ENCODE measurements at places on chromosomes 11 and 22.

- no peak for DNase-seq
These were observed 117.3 kb downstream of the PARVA start for GRCh38 chr11:12494699-12495098.

DNA sequence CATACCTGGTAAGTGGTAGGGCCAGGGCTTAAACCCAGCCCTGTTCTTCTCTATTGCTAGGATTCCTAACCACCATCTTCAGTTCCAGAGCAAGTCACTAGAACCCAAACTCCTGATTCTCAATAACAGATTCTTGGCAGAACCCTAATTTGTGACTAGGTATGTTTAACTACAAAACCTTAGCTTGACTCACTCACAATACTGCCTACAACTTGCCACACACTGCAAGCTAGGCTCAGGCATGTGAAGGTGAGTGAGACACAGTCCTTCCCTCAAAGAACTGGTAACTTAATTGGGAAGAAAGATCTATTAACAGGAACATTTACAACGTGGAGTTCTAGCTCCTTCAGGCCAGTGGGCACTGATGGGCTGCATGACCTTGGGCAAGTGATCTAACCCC is 14.5 kb upstream of the AMOTL1 start:
- DNase-seq = no peak

GRCh38 chr11:107272561-107272960 is 185.1 kb downstream of the CWF19L2 start:
- no peak for DNase-seq

GRCh38 chr11:86570020-86570419 is 102.4 kb downstream of the ME3 start:
- DNase-seq = no peak

- no peak for DNase-seq
These were observed 3.3 kb downstream of the SPI1 start for GRCh38 chr11:47375020-47375419.

DNA sequence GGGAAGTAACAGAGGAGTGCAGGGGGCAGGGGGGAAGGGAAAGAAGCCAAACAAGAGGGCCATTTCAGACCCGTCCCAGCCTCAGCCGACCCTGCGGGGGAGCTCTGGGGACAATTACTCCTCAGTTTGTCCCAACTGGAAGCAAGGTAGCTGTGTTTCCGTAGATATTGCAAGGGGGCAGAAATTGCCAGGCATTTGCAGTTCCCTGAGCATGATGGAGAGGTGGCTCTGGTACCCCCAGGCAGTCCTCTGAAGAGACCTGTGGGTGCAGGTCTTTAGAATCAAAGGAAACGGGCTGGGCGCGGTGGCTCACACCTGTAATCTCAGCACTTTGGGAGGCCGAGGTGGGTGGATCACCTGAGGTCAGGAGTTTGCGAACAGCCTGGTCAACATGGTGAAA is 13.8 kb upstream of the JAM3 start:
- no peak for DNase-seq

GRCh38 chr11:44633641-44634040 is 68.2 kb downstream of the CD82 start:
- no peak for DNase-seq

DNA sequence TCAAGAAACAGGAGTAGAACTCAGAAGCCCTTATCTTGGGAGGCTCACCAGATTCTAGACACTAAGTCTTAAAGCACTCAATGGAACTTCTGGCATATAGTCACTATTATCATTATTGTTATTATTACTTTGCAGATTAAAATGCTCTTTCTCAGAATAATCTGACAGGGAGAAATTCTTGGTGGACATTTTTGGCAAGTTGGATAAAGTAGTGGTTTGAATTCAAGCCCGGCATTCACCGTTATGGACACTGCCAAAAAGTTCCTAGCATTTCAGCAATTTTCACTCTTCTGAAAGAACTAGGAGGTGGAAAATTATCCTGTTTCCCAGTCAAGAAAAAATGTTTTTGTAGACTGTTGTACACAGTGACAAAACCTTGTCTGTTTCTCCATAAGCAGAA is 179.6 kb upstream of the ISX start:
- no peak for DNase-seq

DNA sequence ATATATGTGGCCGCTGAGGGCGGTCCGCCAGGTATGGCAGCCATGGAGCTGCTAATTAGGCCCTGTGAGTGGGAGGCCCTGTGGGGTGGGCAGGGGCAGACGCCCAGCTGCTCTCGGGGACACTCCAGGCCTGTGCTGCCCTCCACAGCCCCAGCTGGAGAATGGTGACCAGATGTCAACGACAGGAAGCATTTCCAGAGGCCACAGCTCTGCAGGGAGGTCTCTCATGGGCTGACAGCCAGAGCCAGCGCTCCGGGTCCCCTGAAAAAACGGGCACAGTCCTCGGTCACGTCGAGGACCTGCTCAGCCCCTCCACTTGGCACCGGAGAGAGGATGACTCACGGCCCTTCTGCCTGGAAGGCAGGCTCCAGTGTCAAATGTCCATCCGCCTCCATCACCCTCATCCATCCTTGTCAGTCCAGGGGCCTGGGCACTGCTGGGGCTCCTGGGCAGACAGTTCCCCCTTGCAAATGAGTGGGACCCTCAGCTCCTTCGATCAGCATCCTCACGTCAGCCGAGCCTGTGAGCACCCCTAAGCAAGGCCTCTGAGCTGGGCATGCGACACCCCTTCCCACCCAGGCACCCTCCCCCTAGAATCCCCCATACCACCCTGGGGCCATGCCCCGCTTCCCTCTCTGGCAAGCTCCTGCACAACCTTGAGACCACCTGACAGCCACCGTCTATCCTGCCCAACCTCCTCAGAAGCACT is 1.9 kb downstream of the BID start:
- DNase-seq = no peak

DNA sequence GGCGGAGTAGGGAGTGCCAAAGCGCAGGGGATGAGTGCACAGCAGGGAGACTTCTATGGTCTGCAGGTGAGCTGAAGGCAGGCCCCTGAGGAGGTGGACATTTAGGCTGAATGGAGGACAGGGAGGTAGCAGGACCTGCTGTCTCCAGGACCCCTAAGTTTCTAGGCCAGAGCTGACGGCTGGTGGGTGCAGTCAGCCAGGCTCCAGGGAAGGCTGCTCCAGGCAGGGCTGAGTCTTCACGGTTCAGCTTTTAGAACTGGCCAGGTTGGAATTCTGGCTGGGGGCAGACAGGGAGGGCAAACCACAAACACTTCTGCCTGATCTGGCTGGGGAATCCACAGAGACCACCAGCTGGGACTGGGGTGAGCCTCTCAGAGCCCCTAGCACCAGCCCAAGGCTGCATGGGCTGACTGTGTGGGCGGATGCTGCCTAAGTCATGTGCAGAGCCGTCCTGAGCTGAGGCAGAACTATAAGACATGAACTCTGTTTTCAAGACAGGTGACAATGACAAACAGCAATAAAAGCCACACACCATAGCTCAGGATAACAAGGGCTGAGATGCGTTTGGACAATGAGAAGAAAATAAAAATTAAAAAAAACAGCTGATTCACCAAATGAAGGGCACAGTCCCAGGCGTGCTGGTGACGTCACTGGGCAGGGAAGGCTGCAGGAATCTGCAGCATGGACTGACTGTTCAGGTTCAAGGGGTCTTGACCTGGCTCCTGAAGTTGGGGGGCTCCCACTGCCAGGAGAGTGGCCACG is 10.4 kb upstream of the MALAT1 start:
- DNase-seq = no peak

DNA sequence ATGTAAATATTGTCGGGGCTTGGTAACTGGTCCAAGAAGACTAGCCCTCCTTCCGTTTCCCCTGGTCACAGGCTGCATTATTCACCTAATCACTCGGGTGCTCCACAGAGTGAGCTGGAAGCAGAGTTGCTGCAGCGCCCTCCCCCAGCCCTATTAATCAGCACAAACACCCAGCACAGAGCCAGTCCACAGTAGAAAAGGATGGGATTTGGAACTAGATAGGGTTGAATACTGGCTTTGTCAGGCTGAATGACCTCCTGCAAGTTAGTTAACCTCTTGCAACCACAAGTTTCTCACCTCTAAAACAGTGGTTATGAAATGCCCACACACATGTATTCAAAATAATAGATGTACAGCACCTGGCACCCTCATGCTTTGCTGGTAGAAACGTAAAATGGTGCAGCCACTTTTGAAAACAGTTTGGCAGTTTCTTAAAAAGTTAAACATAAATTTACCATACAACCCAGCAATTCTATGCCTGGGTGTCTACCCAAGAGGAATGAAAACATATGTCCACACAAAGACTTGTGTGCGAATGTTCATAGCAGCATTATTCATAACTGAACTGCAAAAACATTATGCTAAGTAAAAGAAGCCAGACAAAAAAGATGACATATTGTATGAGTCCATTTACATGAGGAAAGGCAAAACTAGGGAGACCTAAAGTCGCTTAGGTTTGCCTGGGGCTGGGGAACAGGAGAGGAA is 31.7 kb upstream of the APLP2 start:
- no peak for DNase-seq

- DNase-seq = peak; percentile 31
These were observed 13.5 kb downstream of the PGA5 start for GRCh38 chr11:61254403-61255025.

DNA sequence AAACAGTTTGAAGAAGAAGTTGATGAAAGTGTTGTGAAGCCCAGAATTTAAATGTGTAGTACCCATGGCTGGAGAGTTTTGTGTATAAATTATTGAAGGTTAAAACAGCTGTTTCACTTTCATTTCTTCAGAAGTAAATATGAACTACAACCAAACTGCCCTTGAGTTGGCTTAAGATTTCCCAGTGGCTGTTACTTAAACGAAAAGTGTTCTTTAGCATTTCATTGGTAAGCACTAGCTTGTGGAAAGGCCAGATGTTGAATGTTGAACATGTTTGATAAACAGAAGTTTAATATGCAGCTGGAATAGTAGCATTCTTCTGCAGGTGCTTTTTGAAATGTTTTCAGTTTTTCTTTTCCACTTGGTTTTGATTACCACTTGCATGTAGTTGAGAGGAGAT is 83.2 kb upstream of the TNRC6B start:
- DNase-seq = no peak

- DNase-seq = no peak
These were observed 90.2 kb downstream of the PLEKHA7 start for GRCh38 chr11:16923987-16924386.

All from activated T-helper 9 cell treated with anti-CD3 and anti-CD28 coated beads, Interleukin-2, amount 50 U/mL, for 16 hours (primary cell).